T-helper 2 cell (primary cell): ENCODE measurements at places on chromosomes 5 and 9.

- DNase-seq: no peak
Observed at GRCh38 chr5:1732945-1733344, 66.7 kb downstream of the MRPL36 start.

GRCh38 chr9:83511051-83511450 lies 27.1 kb downstream of the FRMD3 start:
- DNase-seq: no peak

GRCh38 chr9:78109075-78109474 lies 77.5 kb upstream of the GNAQ start:
- DNase-seq: no peak

DNA sequence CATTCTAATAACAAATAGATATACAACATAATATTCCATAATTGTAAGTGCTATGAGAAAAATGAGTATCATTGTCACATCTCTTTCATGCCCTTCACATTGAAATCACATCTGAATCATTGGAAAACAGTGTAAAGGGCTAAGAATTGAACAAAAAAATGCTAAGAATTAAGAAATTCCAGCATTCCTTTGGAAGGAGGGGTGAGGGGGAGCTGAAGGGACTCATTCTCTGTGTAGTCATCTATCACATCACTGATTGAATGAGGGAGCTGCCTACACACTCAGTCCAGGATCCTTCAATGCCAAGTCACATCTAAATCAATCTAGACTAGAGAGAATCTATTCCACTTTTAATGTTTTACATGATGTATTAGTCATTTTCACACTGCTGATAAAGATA lies 286.6 kb downstream of the DTWD2 start:
- no peak for DNase-seq

DNA sequence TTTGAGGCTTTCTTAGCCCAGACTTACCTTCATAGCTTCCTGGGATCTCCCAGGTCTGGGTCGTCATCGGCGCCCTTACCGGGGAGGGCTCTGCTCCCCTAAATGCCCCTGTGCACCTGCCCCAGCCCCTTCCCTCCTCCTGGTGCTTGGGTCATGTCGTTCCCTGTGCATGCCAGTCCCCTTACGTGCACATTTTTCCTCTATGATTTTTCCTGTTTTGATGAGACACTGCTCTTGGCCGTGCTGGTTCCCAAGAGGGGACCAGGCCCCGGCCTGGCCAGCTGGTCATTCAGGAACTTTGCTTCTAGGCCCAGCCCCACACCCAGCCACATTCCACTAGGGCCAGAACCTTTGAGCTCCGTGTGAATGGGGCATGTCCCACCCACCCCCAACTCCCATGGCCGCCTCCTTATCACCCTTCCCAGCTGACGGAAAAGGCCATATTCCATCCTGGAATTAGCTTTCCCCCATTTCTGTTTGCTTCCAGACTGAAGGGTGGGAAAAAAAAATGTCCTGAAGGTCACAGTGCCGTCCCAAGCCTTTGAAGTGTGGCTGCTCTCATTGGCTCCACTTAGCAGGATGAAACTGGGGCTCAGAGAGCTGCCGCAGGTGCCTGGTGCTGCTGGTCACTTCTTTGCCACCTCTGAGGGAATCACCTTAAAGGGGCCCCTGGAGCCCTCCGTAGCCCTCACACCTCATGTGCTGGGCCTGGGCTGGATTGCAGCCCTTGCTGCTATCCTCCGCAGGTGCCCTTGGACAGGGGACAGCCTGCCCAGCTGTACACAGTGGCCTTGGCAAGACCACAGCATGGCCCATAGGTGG lies 25.1 kb downstream of the ERGIC1 start:
- DNase-seq: no peak

DNA sequence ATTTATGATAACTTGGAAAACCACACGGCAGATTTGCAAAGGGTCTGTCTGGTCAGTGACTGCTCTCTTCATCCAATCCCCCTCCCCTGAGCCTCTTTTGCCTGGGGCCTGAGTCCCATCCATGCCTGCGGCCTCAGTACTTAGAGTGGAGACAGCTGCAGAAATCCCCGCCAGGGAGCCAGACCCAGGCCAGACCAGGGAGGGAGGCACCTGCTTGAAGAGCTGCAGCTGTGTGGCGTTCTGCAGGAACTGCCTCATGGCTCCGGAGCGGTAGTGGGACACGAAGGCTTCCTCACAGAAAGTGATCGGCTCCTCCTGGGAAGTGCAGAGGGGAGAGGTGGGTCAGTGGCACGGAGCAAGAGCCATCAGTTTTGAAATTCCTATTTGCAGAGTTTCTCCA lies 101.6 kb downstream of the CRB2 start:
- DNase-seq: no peak

GRCh38 chr9:14062586-14063221 lies 251.2 kb downstream of the NFIB start:
- DNase-seq: no peak

DNA sequence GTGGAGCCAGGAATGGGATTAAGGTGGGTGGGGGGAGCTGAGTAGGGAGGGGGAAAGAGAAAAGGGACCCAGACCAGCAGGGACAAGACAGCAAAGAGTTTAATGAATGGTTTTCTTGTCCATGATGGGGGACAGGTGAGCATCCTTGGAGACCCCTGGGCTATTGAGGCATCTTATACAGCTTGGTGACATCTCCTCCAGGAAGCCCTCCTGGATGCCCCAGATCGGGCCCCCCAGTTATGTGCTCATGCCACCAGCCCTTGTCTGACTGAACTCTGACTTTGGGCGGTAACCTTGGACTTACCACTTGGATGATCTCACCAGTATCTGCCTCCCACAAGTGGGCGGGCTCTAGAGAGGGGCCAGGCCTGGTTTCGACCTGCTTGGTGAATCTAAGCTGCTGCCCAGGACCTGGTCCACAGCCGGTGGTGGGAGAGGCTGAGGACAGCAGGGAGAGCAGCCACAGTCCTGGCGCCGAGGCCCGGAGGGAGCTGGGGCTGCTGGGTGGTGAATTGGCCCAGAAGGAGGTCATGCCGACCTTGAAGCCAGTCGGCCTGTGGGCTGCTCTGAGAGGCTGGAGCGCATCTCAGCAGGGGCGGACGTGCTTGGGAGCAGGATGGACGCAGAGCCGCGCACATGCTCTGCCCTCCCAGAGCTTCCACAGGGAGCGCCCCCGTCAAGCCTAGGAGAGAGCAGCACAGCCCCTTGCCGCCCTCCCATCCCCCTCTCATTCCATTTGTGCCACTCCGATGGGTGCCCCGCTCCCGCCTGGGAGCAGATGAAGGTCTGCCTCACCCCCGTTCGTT lies 36.2 kb downstream of the UNC5A start:
- no peak for DNase-seq

GRCh38 chr5:18765304-18765703 lies 1131.0 kb downstream of the TAF11L14 start:
- no peak for DNase-seq

DNA sequence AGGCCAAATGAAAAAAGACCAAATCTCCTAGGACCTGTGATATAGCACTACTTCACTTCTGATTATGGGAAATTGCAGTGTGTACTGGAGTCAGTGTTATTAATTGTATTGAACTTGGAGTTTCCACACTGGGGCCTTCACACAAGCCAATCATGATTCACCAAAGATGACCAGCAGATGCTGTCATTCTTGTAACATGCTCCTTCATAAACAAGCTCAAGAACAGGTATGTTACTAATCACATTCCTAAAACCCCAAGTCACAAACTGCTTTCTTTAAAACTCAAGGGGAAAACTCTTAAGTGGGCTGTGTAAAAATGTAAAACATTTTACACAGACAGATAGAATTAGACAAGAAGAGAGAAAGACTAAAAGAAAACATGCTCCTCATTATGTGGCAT lies 5.6 kb downstream of the KLHL3 start:
- DNase-seq: no peak

DNA sequence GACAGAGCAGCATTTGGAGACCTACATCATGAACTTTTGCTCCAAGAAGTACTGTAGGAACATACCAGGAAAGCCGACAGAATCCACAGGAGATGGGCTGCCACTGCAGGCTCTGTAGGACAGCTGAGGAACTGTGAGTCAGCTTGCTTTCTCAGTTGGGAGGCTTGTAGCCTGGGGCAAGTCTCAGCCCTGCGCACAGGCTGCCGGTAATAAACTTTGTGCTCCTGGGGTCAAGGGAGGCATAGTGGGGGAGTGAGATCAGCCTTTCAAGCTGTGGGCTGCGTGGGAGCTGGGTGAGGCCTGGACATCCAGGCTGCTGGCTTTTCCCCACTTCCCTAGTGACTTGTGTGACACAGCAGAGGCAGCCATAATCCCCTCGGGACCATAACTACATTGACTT lies 718.0 kb upstream of the CDH10 start:
- no peak for DNase-seq

DNA sequence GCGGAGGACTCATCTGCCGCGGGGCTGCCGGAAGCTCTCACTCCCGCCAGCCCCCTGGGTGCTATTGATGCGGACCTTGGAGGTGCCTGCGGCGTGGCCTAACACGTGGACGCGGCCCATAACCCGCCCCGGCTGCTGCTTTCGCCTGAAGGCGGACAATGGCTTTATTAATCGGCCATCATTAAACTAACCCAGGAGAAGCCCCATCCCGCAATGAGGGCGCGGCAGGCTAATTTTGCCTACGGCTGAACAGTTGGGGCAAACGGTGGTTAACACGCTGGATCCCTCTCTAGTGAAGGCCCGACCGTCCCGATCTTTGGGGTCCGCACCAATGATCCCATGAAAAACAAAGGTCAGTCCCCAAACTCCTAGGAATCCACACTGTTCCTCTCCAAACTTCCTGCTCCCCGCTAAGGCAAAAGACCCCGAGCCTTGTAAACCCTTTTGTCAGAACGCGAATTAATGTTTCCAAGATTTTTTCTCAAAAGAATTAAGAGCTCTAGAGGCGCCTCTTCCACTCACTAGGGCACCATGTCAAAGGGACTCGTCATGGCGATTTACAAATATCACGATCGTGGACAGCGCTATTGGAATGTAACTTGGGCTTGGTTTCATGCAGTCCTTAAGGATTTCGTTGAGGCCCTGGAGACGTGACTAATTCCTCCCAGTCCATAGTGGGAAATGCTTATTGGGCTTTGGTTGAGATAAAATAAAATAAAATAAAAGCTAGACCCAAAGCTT lies 193.1 kb downstream of the MEF2C start:
- DNase-seq: no peak

- no peak for DNase-seq
Observed at GRCh38 chr5:160961761-160962160, 109.8 kb upstream of the ATP10B start.

- no peak for DNase-seq
Observed at GRCh38 chr5:91424638-91425436, 41.7 kb upstream of the ARRDC3 start.

DNA sequence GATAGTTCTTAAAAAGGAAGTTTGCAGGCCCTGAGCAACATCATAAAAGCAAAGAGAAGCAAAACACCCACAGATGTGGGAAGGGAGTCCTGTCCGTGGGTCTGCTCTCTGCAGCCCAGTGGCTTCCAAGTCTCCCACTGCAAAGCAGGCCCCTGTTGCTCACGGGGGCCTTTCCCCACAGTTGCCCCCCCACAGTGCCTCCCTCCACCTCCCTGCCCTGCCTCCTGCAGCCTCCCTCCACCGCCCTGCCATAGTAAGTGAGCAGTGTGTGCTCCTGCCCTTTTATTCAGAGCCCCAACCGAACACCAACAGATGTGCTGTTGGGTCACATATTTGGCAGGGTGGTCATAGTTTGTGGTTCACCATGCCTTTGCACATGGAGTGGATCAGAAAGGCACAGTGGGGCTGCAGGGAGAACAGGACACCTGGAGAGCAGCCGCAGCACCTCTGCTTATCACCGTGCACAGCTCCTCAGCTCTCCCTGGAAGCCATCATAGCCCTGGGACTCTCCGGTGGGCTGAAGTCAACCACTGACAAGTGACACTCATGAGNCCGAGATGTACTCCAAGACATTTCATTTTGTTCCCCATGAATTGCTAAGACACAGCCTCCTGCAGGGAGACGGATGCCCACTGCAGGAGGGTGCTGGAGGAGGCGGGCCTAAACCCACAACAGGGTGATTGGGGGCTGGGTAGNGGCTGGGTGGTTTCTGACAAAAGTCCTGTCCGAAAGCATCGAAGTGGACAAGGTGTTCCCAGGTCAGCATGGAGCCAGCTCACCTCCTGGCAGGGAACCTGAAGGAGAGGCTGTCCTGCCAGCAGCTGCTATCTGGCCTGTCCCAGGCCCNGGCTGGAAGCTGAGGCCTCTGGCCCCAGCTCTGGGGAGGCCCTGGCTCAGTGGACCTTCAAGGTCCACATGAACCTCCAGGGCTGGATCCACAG lies 278.9 kb downstream of the GADD45G start:
- no peak for DNase-seq

GRCh38 chr9:115262477-115262876 lies 144.5 kb upstream of the TNC start:
- no peak for DNase-seq

DNA sequence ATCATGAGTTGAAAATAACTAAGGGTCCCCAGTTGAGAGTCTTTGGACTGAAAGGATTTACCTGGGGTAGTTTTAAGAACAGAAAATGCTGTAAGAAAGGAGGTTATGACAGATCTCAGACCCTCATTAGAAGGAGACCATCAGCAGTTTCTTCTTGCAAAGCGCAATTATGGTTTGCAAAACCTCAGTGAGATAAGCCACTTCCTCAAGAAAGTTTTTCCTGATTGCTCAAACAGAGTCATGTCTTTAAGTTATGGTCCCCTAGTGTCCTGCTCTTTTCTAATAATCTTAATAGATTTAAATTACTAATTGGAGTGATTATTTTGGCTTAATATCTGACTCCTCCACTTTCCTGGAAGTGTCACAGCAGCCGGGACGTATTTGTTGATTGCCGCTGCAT lies 293.2 kb upstream of the KLF4 start:
- no peak for DNase-seq

DNA sequence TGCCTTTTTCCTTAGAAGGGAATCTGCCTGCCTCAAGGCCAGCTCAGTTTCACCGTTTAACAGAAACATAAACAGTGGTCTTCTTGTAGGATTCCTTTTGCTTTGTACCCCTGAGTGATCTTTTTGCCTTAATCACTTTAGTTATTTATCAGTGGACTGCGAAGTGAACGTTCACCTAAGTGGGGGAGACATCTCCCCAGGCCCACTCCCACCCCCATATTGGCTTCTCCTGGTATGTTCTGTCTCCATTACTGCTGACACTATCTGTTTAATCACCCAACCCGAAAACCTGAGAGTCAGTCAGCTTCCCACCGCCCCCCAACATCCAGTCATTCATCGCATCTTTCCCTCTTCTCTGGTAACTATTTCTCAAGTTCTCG lies 1.4 kb downstream of the SKP2 start:
- DNase-seq: no peak

DNA sequence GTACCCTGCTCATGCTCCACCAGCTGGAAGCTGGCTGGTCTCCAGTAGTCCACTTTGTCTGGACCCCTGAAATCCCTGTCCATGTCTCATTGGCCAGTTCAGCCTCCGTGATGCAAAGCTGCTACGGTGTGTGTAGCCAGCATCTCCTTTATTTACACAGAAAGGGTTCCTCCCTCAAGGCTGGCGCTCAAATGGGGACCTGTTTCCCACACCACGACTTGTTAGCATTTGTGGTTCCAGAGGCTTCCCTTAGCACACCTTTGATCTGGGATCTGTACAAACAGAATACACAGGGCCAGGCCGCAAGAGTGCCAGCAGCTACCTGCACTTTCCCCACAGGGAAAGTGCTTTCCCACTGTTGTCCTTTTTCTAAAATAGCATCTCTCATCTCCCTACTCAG lies 5.7 kb upstream of the SMU1 start:
- DNase-seq: no peak

- DNase-seq: no peak
Observed at GRCh38 chr9:115225459-115226116, 107.6 kb upstream of the TNC start.

- no peak for DNase-seq
Observed at GRCh38 chr5:111168608-111169007, 55.6 kb upstream of the CAMK4 start.
